Sigmoid colon (tissue), 7 donors: ENCODE measurements at places on chromosomes 7 and 10.

DNA sequence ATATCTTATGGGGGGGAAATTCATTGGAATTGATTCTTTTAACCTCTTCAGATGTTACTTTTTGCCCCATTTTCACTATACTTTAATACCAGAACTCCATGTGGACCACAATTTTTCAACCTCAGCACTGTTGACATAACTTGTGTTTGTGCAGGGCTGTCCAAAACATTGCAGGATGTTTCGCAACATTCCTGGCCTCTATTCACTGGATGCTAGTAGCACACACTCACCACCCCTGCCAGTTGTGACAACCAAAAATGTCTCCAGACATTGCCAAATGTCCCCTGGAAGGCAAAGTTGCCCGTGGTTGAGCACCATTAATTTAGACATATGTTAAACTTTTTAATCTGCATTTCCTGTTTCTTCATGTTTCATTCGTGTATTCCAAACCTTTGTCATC is 234.7 kb downstream of the GFRA1 start:
- DNase-seq: peak; percentile 80

- DNase-seq: no peak
Measured at GRCh38 chr7:38335128-38335491, 61.7 kb upstream of the TARP start.

DNA sequence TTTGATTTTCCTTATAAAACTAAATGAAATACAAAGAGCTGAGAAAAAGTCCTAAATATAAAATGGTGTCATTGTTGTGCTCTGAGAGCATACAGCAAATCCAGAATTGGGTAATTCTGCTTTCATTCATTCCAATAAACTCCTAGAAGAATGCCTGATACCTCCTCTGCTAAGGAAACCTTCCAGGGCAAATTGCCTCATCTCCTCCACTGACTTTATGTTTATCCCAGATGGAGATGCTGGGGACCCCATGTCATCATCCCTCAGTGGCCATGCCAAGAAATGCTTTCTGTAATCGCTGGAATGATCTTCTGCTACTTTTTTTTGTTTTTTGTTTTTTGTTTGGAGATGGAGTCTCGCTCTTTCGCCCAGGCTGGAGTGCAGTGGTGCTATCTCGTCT is 119.3 kb upstream of the PRKCQ start:
- no peak for DNase-seq

- DNase-seq: no peak
Measured at GRCh38 chr10:83184641-83185040, 954.7 kb upstream of the GHITM start.

- DNase-seq: no peak
Measured at GRCh38 chr7:70762696-70763095, 369.2 kb upstream of the GALNT17 start.

DNA sequence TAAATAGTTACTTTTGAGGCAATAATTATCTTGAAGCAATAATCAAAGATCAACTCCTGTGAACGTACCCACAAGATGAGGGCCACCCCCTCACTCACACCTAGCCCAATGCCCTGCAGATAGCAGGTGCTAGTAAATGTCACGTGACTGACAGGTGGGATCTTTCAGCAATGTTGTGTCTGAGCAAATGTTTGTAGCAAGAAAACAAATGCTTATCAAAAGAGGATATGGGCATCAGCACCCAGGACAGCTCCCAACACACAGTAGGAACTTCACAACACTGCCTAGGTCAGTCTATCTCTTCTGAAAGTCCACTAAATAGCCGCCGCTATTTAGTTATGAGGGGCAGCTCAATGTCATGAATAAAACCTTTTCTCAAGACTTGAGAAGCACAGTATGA is 120.8 kb upstream of the PDLIM1 start:
- DNase-seq: peak; percentile 32

DNA sequence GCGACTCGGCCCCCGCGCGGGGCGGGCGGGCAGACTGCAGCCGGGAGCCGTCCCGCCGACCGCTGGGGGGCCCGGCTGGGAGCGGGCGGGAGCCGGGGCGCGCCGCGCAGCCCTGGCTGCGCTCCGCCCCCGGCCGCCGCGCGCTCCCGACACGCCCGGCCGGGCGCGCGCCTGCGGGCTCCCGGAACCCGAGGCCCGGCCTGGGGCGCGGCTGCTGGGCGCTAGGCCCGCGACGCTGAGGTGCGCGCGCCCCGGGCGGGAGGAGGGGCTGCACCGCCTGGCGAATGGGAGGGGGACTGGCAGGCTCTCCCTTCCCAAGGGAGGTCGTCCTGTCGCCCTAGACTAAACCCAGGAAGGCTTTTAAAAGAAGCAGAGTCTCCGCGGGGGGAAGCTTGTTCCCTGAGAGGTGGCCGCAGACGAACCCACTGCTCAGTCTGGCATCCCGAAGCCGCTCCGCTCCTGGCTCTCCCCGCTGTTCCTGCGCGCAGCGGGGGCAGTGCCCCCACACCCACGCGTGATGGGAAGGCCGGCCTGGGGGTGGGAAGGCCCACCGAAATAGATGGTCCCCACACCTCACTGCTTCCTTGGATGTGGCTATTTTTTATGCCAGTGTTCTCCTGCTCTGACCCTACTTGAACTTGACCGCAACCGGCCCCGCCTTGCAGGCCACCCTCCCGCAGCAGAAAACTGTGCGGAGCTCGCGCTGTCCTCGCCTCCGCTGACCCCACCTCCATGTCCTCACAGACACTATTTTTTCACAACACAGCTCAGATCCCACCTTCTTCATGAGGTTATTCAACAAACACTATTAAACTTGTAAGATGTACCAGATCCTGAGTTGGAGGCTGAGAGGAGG is at the start of gene VOPP1:
TSS of gene VOPP1 (minus strand) at position 125 of the 856 bp plus-strand sequence. CDS start 178 bp downstream, outside the sequence.
- DNase-seq: peak; percentile 73

DNA sequence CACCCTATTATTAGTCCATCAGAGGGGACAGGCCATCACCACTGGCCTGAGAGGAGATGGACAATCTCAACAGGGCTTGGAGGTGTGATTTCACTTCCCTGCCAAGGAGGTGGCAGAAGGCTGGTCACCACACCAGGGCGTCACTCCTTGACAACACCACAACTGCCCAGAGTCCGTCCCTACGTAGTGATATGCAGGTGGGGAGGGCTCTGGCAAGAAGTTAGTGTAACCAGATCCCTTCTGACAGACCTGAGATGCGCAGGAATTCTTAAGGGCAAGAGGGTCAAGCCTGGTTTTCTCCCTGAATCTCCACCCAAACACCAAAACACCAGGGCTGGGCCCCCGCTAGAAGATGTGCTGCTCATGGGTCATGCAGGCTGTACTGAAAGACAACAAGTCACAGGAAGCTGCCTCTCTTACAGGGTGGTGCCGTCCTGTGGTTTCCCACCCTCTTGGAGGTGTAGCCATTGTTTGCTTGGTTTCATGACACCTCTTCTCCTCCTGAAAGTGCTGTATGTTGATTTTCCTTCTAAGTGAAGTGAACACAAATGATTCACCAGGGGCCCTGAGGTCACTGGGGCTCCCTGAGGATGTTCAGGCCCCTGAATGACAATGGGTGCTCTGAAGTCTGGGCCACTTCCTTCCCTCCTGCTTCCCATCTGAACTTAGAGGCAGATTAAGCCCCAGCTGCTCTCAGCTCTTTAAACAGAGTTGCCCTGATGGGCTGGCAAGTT is 27.1 kb downstream of the ATXN7L1 start:
- no peak for DNase-seq

- peak; percentile 76 for DNase-seq
Measured at GRCh38 chr7:22488643-22489462, 11.1 kb downstream of the STEAP1B start.

- peak; percentile 90 for DNase-seq
Measured at GRCh38 chr7:517774-518629, 1.6 kb downstream of the PDGFA start.

- no peak for DNase-seq
Measured at GRCh38 chr7:126040114-126041045, 1110.8 kb upstream of the POT1 start.

DNA sequence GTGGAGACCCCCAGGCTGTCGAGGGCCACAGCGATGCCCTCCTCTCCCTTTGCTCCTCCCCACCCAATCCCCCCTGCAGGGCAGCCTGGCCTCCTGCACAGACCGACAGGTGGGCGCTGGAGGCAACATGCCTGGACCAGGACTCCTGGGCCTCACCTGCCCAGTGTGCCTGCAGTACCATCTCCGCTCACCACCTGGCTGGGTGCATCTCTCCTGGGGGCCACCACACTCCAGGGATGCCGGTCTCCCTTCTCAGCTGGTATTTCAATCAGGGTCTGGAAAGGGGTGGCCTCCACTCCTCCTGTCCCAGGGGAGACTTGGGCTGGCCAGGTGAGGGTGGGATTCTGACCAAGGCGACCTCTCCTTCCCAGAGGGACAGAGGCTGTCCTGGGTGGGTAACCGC is 17.2 kb upstream of the CFAP46 start:
- DNase-seq: no peak

DNA sequence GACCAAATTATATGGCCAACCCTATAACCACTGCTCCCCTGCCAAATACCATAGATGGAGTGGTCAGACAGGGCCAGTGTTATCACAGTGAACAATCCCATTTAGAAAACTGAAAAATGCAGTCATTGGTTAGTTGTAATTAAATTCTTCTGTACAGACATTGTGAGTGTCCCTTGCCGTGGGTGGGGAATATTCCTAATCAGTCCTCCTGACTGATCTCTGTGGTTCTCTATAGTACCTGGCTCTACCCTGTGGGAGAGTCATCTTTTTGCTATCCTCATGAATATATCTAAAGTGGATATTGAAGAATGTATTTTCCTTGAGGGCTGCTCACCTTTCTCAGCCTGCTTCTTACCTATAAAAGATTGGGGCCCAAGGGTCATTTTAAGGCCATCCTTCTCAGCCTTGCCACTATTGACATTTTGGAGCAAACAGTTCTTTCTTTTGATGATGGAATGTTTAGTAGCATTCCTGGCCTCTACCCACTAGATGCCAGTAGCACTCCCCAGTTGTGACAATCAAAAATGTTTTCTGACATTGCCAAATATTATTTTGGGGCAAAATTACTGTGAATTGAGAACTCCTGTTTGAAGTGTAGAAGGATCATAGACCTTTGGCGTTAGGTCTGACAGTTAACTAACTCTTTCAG is 110.2 kb downstream of the MAPK8 start:
- DNase-seq: no peak

DNA sequence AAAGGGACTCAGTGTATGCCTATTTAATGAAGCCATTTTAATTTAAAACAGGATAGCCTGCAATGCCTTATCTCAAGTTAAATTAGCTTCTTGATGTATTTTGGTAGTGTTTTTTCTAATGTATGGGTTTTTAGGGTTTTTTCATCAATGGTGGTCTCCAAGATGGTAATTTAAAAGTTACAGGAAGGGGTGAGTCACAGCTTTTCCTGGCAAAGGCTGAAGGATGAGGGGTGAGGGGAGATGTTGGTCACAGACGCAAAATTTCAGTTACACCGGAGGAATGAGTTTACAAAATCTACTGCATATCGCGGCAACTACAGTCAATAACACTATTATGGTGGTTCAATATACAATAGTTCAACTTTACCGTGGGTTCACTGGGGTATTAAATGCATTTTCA is 31.6 kb downstream of the CCDC3 start:
- DNase-seq: no peak

DNA sequence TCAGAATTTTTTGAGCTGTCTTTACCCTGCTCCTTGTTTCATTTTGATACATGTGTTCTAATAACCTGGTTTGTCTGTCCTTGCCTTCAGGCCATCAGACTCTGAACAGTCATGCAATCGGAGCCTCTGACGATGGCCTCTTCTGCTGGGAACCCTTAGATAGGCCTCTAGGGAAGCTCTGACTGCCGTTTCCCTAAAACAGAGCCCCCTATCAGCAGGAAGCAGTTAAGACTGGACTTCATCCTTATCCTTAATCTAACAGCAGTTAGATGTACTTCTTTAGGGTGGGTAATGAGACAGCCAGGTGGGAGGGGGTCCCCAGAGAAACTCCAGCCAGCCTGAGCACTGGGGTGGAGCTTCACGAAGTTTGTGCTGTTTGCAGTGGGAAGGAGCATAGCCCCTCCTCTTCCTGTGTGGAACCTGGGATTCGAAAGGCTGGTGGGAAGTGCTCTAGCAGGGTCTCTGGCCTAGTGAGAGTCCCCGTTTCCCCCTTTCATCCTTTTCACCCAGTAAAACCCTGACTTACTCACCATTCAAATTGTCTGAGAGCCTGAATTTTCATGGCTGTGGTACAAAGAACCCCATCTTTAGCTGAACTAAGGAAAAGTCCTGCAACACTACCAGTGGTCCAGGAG is 28.4 kb upstream of the SORCS3 start:
- no peak for DNase-seq

- no peak for DNase-seq
Measured at GRCh38 chr7:110870926-110871325, 220.0 kb upstream of the LRRN3 start.

- no peak for DNase-seq
Measured at GRCh38 chr7:22204312-22204711, 152.6 kb downstream of the RAPGEF5 start.

GRCh38 chr10:104521901-104522694 is 119.0 kb upstream of the SORCS3 start:
- DNase-seq: no peak

DNA sequence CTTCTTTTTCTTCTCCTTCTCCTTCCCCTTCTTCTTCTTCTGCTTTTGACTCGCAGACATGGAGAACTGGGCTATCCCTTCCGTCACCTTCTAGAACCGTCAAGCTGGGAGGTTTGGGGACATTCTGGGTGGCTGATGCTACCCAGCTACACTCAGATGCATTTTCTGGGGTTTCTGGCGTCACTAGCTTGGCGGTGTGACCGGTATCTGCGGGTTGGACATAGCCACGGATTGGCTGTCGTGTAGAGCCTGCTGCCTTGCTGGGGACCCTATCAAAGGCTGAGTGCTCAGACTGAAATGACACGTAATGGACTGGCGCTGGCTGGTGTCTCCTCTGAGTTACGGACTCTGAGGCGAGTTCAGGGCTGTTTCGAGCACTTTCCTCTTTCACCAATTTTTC is 101.7 kb downstream of the SVIL start:
- DNase-seq: no peak

- no peak for DNase-seq
Measured at GRCh38 chr7:79730971-79731370, 277.5 kb upstream of the MAGI2 start.

- DNase-seq: no peak
Measured at GRCh38 chr7:134084488-134085144, 42.5 kb upstream of the LRGUK start.

- no peak for DNase-seq
Measured at GRCh38 chr7:135201350-135201749, 10.0 kb downstream of the WDR91 start.

GRCh38 chr10:108574233-108574632 is 1349.1 kb downstream of the XPNPEP1 start:
- no peak for DNase-seq
